Left ventricle myocardium inferior (tissue), 1 donor: ENCODE measurements at places on chromosomes 5 and 9. TPM values are rescaled to one million over a fixed set of nuclear protein-coding genes. Genes with fewer than 3 reads are reported as not detected.

- no peak for DNase-seq
Observed at GRCh38 chr9:129280623-129281271, 102.7 kb upstream of the IER5L start.

DNA sequence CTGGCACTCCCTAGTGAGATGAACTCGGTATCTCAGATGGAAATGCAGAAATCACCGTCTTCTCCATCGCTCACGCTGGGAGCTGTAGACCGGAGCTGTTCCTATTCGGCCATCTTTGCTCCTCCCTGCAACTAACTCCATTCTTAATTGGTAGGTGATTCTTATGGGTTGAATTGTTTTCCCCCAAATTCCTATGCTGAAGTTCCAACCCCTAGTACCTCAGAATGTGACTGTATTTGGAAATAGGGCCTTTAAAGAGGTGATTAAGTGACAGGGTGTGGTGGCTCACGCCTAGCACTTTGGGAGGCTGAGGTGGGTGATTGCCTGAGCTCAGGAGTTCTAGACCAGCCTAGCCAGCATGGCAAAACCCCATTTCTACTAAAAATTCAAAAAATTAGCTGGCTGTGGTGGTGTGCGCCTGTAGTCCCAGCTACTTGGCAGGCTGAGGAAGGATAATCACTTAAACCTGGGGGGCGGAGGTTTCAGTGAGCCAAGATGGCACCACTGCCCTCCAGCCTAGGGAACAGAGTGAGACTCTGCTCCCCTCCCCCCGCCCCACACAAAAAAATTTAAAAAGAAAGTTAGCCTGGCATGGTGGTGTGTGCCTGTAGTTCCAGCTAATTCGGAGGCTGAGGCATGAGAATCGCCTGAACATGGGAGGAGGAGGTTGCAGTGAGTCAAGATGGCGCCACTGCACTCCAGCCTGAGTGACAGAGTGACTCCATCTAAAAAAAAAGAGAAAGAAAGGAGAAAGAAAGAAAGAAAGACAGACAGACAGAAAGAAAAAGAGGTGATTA lies 25.2 kb upstream of the FOCAD start:
- no peak for DNase-seq

DNA sequence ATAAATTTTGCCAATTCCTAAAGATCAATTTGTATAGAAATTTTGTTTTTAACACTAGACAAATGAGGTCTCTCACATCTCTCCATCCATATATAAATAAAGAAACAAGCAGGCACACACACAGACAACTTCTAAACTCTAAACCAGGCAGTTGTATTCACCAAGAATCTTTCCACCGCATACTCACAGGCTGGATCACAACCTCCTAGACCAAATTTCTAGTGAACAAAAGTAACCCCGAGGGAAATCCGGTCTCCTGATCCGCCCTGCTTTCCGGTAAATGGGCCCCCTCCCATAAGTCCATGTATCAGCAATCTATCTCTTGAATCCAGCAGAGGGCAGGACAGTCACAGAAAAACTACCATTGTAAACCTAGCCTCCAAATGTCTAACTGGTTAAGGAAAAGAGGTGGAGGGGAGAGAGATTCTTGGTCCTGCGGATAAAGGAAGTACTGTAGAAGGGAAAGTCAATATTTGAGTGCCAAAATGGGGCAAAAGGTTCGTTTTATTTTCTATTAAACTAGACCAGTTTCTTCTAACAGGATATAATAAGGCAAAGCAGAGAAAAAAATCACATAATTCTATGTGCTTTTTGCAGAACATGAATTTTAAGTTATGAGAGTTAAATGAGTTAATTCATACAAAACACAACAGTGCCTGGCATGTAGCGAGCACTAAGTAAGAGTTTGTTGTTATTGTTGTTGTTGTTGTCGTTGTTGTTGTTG lies 4.8 kb upstream of the SMU1 start:
- peak; percentile 28 for DNase-seq

DNA sequence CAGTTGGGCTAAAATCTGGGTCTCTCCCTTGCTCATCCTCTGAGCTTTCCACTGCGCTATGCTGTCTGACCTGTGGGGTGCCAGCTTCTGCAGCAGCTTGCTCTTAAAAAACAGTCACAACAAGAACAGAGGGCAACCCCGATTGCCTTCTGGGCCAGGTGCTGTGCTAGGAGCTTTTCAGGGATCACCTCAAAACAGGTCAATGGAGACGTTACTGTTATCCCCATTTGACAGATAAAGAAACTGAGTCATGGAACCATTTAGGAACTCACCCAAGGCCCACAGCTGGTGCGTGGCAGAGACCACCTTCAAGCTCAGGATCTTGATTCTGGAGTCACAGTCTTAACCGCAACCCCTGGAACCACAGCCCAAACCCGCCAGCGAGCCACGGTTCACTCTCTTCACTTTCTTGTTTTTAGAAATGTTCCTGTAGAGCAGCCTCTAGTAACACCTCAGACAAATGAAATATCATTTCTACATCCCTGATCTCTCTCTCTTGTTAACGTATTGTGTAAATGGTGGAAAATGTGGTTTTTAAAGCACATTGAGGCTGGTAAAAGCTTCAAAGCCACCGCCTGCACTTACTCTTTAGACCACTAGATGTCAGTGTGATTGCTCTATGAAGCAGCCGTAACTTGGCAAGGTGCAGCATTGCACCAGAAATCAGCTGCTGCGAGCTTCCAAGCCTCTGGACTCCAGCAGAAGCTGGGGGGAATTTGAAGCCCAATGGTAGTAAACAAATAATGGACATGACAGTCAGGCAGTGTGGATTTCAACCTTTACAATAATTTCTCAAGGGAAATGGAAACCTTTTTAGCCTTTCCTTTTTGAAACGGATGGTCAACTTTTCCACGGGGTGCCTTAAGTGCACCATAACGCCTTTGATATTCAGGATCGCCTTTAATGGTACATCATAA lies 1.7 kb downstream of the FYB1 start:
- DNase-seq = peak; percentile 55

DNA sequence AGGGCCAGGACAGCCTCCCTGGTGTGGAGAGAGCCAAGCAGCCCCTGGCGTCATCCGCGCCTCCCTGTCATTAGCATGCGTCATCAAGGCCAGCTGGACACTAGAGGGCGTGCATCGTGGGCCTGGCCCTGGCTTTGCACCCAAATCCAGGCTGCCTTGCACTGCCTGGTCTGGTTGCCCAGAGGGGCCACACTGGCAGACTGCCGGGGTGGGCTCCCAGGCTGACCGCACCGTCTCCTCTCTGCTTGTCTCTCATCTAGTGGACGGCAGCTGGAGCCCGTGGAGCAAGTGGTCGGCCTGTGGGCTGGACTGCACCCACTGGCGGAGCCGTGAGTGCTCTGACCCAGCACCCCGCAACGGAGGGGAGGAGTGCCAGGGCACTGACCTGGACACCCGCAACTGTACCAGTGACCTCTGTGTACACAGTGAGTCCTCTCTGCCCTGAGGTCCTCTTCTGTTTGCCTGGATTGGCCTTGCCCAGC lies 29.0 kb downstream of the HK3 start:
- DNase-seq = no peak

NFIB gene
- total RNA-seq = 110 TPM

- DNase-seq = no peak
Observed at GRCh38 chr9:90803860-90804593, 2.4 kb downstream of the SYK start.

MACROH2A1 gene
- 103 TPM for total RNA-seq

- DNase-seq = no peak
Observed at GRCh38 chr9:22308177-22308576, 138.4 kb upstream of the DMRTA1 start.

GRCh38 chr5:177317959-177318377 lies 6.3 kb upstream of the MXD3 start:
- peak; percentile 65 for DNase-seq

DNA sequence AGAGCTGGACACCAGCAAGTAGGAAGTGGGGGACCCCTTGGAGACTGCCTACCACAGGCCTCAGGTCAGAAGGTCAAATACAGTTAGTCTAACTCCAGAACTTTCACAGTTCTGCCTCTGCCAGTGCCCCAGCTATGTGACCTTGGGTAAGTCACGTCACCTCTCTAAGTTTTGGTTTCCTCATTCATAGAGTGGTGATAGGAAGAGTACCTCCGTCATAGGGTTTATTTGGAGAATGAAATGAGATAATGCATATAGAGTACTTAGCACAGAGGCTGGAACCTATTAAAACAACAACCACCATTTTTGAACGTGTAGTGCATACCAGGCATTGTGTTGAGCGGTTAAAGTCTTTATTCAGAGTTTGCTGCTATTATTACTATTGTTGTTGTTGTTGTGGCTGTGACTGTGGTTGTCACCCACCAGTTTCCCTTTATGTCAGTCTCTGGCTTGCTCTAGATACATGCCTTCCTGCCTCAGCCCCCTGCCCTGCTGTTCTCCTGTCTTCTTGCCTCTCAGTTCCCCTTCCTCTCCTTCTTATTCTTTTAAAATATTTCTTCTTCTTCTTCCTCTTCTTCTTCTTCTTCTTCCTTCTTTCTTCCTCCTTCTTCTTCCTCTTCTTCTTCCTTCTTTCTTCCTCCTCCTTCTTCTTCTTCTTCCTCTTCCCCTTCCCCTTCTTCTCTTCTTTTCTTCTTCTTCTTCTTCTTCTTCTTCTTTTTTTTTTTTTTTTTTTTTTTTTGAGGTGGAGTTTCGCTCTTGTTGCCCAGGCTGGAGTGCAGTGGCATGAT lies 67.8 kb downstream of the RALGPS1 start:
- DNase-seq = no peak

GRCh38 chr5:160347448-160347847 lies 23.0 kb downstream of the C1QTNF2 start:
- peak; percentile 43 for DNase-seq

- no peak for DNase-seq
Observed at GRCh38 chr9:125544988-125545651, 161.9 kb downstream of the MAPKAP1 start.

THBS4 gene
- total RNA-seq = 51.4 TPM

GRPEL2 gene
- 7.6 TPM for total RNA-seq

DNA sequence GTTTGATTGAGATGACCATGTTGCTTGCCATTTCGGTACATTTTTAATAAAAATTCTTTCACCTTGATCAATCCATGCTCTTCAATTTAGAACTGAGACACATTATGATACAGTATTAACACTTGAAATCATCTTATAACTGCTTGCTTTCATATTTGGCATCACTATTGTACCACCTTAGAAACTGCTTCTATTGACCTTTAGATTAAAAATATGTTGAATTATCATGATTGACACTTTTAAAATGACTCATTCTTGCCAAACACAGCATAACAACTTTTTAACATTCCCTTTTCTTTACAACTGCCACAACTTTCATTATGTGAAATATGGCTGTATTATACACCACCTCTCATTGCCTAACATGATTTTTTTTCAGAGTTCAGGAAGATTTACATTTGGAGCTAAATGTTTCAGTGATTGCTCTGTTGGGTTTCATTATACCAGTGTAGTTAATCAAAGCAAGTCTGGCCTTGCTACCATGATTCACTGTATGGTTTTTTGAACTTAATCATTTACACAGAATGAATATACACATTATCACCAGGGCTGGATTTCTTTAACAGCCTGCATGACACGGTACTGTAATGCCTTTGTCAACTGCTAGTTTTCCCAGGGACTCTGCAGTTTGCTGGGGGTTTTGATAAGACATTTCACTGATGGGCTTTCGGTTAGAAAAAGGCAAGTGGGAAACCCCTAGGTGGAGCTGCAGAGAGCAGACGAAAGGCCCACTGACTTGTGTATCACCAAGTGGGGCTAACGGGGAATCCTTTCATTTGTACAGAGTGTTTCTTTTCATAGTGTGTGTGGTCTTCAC lies 93.6 kb upstream of the TLE4 start:
- no peak for DNase-seq

- no peak for DNase-seq
Observed at GRCh38 chr9:135803441-135803840, 101.5 kb downstream of the KCNT1 start.
